ENCODE measurements at places on chromosomes 3 and 15.

DNA sequence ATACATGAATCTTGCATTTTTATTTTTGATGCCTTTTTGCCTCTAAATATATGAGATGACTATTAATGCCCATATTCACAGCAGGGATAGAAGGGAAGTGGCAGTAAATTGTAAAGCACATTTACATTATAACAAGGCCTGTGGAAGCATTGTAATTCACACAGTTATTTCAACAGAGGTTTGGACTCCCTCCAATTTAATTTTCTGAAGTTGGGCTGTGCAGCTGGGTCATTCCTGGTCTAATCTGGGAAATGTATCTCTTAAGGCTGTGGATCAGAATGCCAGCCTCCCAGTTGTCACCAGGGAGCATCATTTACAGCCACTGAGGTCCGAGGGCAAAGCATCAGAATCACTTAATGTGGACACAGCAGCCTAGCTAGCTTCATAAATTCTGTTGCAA is 434.5 kb downstream of the MFSD1 start:
- no peak for DNase-seq

DNA sequence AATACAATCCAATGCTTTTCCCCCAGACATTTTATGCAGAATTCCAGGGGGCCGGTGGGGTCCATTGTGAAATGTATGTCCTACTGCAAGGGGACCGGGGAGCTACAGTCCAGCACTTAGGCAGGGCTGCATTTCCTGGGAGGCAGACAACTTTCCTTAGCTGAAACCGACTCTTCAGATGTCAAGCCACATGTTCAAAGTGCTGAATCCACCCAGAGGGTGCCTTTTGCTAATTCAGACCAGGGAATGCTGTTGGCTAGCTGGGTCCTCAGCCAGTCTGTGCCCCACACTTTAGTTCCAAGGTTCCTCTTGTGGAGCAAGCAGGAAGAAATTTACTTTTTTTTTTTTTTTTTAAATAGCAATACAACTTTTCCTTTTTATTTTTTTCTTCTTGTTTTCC is 219.5 kb upstream of the LRTM1 start:
- no peak for DNase-seq

DNA sequence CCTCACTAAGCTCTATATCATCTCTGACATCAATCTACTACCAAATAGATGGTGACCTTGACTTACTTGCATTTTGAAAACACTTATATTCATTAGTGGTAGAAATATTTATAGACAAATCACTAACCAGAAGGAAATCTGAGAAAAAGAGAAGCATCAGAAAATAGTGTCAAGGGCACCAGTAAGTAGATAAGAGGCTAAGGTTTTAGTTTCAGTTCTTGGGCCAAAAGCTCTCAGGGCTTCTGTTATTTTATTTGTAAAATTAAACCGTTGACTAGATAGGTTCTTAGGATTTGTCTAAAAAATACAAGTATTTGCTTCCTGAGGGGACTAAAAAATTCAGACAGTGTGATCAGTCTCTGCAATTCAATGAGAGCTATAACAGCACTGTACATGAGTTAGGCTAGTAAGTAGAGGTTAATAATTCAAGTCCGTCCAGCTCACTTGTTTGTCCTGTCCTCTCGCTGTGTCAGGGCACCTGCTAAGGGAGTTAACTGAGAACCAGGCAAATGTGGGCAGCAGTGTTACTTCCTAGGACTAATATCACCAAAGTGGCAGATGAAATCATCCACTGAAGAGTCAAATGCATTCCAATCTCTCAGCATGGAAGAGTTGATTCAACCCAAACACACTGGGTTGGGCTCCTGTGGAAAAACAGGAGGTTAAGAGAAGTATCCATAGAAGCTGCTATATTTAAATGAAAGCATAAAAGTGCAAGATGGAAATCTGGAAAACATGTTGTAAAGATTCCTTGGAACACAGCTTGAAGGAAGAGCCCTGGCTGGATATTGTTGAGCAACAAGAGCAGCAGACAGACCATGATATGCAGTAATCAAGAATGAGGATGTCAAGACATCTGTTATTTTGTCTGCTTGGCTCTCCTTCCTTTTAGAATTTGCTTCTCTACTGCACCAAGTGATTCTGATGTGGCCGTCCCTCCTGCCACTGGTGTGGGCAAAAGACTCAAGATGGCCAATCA is 134.9 kb upstream of the ZBTB20 start:
- no peak for DNase-seq

- no peak for DNase-seq
Measured at GRCh38 chr3:181239441-181239840, 249.9 kb upstream of the DNAJC19 start.

GRCh38 chr15:63857461-63857856 is 23.7 kb upstream of the HERC1 start:
- DNase-seq: no peak

DNA sequence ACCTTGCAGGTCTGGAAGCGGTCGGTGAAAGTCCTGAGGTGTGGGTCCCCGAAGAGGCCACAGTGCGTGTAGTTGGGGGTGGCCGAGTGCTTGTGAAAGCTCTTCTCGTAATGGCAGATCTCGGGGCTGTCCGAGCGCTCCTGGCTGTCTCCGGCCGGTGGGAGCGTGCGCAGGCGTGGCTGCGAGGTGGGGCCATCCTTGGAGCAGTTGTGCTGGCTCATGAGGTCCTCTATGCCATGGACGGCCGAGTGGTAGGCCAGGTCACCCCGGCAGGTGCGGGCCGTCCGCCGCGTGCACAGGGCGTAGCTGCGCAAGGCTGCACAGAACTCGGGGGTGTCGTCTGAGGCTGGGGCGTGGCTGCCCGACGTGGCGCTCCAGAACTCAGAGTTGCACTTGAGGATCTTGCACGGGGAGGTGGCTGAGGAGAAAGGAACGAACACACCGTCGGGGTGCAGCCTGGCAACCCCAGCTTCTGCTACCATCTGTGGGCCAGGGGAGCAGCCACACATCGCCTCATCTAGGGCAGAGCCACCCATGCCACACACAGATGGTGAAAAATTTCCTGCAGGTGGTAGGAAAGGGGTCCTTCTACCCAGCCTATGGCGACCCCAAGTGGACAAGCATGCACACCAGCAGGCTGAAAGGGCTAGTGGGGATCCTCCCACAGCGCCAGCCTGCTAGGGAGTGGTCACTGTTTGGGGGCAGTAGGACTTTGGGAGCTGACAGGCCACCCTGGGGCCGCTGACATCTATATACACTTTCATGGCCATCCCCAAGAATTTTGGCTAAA is 36.7 kb downstream of the RGMA start:
- DNase-seq: no peak

DNA sequence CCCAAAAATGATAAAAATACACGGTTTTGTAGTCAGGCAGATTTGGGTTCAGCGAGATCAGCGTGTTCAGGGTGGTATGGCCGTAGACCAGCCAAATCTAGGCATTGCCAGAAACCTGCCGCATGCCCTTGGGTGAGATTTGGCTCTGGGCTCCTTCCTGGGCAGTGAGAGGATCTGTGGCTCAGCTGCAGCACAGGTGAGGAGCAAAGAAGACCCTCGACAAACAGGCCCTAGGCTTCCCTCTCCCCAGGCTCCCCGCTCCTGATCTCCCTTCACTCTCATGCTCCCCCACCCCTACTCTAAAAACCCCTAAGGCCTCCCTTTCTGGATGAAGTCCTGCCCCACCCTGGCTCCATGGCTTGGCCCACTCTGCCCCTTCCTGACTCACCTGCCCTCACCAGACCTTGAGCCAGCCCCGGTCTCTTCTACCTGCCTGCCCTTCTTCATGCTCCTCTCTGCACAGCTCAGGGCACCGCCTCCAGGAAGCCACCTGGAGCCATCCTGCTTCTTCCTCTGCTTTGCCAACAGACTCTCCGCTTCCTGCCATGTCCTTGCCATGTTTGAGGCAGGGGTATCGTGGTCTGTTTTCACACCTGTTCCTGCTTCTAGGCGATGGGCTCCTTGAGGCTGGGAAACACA is 88.1 kb downstream of the CORO2B start:
- DNase-seq: no peak

DNA sequence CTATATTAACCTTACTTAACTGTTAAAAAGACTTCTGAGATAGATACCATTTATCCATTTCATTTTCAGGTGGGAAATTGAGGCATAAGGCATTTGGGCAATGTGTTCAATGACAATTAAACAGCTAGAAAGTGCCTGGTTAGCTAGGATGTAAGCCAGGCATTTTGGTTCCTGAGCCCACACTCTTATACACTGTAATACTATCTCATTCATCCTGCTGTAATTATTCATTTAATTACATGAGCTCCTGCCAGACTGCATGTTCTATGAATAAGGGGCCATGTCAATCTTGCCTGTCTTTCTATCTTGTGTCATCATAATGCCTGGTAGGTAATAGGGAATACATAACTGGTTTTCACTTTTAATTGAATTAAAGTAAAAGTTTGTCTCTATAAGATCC is 74.0 kb downstream of the RBMS3 start:
- DNase-seq: no peak

GRCh38 chr3:125123451-125124305 is 67.9 kb upstream of the HEG1 start:
- DNase-seq: no peak

DNA sequence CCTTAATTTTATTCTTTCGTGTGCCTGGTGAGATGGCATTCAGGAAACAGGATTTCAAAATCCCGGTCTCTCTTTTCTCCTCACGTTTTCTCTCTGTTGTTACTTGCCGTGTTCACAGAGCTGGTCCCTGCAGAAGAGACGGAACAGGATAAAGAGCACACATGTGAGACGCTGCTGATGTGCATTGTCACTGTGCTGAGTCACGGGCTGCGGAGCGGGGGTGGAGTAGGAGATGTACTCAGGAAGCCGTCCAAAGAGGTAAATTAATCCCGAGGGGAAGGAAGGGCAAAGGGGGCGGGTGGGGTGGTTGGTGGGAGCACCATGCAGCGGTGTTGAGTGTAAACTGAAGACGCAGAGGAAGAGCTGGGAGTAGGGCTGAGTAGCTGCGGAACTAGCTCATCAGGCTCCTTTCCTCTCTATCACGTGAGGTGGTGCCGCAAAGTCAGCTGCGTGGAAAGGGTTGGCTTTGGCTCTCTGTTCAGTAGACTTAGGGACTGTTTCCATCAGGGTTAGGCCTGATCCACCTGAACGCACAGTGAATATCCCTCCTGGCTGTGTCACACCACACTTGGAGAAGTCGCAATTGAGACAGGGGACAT is 164.8 kb upstream of the BHLHE40 start:
- no peak for DNase-seq

- DNase-seq: no peak
Measured at GRCh38 chr15:49301562-49301961, 121.5 kb upstream of the FGF7 start.

DNA sequence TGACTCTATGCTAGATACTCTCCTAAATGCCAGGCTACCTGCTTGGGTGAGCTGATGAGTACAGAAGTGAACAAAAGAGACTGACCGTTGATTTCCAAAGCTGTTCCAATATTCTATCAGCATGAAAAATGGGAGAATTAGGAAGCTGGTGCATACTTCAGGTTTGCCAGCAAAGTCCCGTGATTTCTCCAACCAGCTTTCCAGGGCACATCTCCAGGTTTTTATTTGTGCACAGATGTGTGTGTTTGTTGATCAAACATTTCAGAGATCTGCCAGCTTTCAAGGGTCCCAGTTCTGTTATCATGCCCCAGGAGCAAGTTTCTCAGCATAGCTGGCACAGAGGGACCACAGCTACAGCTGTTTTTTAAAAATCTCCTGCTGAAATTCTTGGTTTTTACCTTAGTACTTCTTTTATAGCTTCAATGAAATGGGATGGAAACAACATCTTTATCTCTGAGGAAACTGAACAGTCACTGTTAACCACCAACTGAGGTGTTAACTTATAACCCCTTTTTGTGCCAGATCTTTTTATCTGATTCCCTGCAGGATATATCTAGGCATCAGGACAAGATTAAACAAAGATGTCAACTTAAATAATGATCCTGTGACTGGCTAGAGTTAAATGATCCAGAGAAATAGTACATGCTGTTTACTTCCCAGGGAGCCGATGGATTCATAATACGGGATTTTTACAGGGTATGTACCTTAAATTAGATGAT is 380.8 kb downstream of the GRM7 start:
- DNase-seq: no peak

DNA sequence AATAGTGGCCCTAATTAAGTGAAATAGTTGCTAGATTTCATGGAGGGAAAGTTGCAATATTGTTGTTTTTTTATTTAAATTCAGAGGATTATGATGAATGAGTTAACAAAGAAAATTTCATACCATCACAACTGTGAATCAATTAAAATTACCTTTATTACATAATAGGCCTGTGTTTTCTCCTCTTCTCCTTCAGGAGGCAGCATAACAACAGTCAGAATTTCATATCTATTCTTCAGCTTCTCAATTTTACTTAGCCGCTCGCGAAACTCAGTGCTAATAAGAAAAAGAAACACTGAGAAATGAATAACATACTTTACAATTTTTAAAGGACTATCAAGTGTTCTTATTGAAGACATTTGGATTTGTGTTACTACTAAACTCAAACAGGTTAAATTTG is 29.4 kb downstream of the TTC14 start:
- no peak for DNase-seq

GRCh38 chr3:167854846-167855245 is 119.3 kb downstream of the SERPINI1 start:
- DNase-seq: no peak

DNA sequence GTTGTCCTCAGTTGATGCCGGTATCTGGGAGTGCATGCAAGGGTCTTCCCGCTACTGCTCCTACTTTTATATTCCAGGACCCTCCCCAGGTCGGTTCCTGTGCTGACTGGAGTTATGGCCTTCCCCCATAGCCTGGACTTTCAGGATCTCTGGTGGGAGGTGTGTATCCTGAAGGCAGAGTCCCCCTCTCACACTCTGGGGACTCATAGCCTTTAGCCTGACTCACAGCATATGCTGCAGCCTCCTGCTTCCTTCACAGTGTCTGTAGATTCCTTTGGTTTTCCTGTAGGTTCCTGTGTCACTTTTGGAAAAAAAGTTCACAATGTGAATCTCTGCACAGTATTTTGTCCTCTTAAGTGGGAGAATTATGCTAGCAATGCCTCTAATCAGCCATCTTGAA is 180.6 kb upstream of the RBMS3 start:
- DNase-seq: no peak

DNA sequence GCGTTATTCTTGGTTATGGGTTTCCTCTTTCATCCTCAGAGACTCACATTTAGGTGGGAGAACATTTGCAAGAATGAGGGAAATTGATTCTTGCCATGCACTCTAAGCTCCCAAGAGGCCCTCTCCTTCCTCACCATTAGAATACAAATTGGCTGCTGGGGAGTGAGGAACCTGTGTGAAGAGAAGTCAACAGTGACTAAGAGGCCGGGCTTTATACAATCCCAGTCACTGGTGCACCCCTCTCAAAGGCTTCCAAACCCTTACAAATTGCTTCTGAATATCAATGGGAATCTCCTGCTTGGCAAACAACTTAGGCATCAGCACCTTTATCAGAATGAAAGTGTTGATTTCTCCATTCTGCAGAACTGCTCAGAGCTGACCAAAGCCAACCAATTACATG is 16.5 kb upstream of the RGMA start:
- DNase-seq: no peak

GRCh38 chr3:41450416-41451231 is 251.3 kb downstream of the CTNNB1 start:
- DNase-seq: no peak

DNA sequence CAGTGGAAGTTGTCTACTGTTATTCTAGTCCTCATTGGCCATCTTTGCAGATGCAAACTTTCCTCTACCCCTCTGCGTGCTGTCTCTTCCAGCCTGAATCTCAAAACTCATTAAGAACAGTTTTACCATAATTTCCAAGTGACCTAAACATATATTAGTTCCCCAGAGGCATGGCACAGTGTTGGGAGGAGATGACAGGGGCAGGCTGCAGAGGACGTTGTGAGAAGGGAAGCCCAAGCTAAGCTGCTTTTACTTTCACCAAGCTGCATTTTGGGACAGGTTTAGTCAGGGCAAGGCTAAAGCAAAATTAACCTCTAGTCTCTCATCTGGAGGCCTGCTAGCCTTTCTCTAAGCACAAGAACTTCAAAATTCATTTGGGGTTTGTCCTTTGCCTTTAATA is 318.6 kb upstream of the SATB1 start:
- no peak for DNase-seq

All from AG04450 (cell line).